NCI-H510A (cell line): ENCODE measurements at places on chromosomes 7 and 10.
A peak's percentile ranks its signal among the peaks of the same experiment; 100 is the strongest.

- DNase-seq: no peak
Measured at GRCh38 chr7:35869810-35870209, 69.0 kb downstream of the SEPTIN7 start.

GRCh38 chr7:70072220-70072619, 473.9 kb downstream of the AUTS2 start:
- DNase-seq: peak; percentile 39

GRCh38 chr10:3647074-3647473, 137.9 kb downstream of the KLF6 start:
- no peak for DNase-seq

DNA sequence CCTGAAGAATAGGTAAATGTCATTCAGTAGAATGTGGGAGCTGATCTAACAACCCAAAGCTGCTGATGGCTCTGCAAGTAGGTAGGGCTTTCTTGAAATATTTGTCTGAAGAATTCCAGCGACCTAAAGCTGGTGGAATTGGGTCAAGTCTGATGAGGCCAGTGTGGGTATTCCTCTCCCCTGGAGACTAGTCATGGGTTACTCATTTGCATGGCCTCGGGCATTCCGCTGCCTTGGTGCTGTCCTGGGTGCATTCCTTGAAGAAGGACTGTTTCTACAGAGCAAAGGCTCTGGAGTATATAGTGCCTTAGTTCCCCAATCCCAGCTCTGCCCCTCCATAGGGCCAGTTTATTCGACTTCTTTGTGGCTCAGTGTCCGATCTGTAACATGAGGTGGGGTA, 19.2 kb downstream of the PDK4 start:
- no peak for DNase-seq

- no peak for DNase-seq
Measured at GRCh38 chr10:22683140-22683389, 31.3 kb downstream of the PIP4K2A start.

DNA sequence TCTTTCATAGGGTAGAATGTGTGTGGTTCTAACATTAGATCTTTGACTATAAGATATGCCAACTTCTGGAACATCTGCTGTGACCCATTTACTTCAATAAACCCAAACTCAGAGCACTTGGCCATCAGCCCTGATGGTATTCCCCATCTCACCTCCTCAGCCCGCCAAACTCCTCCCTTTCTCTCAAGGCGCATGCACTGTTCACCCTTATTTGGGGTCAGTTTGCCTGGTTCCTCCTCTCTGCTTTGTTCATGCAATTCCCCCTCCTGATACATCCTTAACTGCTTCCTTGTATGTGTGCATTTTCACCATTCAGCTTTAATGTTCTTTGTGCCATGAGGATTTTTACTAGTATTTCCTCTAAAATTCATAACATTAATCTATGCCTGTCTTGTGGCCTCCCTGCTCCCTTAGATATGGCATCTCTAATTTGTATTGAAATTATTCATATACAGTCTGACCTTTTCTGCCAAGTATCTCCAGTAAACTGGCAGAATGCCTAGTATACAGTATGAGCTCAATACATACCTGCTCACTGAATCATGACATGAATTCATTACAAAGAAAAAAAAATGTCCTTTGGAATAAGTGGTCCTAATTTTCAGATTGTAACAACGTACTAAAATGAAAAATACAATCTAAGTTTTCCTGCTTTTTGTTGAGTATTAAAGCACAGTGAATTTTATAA, 336.8 kb upstream of the IGFBP3 start:
- no peak for DNase-seq

DNA sequence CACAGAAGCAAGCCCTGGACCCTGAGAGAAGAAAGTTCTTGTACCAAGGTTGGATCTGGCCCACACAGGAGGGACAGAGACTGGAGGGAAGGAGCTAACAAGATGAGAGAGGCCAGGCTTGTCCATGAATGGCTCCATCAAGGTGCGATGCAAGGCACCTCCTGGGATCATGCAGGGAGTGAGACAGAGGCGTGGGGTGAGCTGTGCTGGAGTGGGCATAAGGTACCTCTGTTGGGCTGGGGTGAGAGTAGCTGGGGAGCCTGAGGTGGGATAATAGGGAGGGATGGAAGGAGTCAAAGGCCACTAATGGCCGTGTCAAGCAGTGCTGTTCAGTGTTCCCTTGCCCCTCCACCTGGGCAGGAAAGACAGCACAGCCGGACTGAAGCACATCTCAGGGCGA, 9.9 kb downstream of the TMEM72 start:
- no peak for DNase-seq

DNA sequence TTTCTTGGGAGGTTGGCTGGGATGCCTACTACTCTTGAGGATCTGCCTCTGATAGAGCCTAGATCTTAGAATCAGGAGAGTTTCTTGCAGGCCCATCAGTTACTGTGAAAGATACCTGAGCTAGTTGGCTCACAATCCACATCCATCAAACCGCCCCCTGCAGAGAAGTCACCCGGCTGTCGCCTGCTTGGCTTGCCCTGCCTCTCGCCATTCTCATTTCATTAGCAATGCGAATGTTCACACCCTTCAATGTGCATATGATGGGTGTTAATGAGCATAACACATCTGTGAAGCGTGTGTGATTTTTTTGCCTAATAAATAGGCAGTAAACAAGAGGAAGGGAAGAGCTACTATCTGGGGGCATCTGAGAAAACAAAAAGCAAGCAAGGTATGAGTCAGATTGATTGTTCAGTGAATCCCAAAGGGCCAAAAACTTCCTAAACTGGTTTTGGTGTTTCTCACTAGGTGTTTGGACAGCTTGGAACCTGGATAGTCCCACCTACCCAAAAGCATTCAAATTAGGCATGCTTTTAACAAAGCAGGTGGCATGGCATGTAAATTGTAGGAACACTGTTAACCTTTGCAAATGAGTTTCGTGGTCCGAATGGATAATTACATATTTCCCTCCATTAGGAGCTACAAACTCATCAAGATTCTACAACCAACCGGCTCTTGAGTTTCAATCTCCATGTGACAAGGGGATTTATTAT, 272.3 kb upstream of the C7orf33 start:
- DNase-seq: no peak

GRCh38 chr7:27189295-27189996, 4.4 kb upstream of the HOXA11 start:
- no peak for DNase-seq

DNA sequence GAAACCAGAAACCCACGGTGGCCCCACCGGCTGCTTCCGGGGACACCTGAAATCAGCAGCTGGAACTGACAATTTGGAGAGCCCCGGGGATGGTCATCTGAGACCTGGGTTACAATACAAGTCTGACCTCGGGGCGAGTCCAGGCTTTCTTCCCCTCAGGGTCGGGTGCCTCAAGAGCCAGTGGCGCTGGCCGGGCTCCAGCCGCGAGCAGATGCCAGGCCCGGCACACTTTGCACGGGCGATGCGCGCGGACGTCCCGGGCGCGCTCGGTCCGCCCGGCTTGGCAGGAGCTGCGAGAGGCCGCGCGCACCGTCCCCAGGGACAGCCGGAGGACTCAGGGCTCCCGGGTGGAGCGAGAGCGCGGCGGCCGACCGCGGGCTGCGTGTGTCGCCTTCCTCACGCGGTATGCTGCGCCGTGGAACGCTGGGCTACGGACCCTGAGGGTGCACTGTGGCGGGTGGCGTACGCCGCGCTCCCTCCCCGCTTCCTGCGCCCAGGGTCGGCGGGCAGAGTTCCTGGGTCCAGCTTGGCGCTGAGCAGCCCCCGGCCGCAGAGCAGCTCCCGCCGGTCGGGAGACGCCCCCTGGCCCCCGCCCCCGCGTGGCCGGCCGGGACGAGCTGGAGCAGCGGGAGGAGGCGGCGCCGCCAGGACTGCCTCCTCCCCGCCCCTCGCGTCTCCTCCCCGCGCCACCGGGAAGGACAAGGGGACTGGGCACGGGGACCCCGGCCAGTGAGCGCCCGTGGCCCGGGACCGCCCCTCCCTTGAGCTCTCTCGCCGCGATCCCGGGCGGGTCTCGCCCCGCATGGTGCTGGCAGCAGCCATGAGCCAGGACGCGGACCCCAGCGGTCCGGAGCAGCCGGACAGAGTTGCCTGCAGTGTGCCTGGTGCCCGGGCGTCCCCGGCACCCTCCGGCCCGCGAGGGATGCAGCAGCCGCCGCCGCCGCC, at the start of gene RBM20:
TSS of gene RBM20 (plus strand) at position 684 of the 945 bp plus-strand sequence. CDS start at position 803, 119 bp downstream.
- peak; percentile 61 for DNase-seq

GRCh38 chr10:118913825-118914224, 115.7 kb upstream of the NANOS1 start:
- no peak for DNase-seq

DNA sequence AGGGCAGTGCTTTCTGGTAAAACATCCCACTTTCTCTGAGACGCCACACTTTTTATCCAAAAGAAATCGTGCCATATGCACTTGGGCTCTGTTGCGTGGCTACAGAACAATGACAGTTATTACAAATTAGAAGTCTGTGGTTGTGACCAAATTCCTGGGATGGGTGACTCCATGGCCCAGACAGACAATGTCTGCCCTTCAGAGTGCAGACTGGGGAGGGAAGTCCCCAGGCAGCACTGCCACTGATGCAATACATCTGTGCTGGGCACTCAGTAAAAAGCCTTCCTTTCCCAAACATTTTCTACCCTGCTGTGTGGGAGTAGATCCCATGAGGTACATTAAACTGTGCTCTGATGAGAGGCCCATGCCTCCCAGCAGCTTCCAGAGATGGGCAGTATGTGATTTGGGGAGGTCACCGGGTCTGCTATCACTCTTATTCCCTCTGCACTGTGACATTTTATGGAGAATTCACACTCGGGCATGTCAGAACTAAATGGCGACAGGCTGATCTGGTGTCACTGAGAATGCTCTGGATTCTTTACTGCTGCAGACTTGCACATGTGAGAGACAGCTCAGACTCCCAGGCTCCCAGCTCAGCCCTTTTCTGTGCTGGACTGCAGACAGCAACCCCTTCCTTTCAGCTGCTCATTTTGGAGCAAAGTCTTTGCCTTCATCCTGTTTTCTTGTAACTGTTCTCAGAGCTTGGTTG, 243.5 kb upstream of the ZNF32 start:
- no peak for DNase-seq

DNA sequence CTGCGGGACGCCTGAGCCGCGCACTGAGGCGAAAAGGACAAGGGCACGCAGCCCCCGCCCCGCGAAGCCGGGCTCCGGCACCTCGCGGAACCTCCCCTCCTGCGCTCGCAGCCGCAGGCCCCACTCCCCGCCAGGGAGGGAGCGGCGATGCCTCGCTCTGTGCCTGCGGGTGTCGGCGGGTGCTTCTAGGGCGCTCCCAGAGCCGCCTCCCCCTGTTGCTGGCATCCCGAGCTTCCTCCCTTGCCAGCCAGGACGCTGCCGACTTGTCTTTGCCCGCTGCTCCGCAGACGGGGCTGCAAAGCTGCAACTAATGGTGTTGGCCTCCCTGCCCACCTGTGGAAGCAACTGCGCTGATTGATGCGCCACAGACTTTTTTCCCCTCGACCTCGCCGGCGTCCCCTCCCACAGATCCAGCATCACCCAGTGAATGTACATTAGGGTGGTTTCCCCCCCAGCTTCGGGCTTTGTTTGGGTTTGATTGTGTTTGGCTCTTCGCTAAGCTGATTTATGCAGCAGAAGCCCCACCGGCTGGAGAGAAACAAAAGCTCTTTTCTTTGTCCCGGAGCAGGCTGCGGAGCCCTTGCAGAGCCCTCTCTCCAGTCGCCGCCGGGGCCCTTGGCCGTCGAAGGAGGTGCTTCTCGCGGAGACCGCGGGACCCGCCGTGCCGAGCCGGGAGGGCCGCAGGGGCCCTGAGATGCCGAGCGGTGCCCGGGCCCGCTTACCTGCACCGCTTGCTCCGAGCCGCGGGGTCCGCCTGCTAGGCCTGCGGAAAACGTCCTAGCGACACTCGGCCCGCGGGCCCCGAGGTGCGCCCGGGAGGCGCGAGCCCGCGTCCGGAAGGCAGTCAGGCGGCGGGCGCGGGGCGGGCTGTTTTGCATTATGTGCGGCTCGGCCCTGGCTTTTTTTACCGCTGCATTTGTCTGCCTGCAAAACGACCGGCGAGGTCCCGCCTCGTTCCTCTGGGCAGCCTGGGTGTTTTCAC, 519 bp downstream of the ITGB8 start:
- DNase-seq: peak; percentile 76

GRCh38 chr7:81430761-81431160, 339.1 kb downstream of the HGF start:
- no peak for DNase-seq

GRCh38 chr7:73577627-73578341, 595 bp downstream of the TBL2 start:
- DNase-seq: no peak

- DNase-seq: no peak
Measured at GRCh38 chr10:72796042-72796441, 97.5 kb upstream of the OIT3 start.

DNA sequence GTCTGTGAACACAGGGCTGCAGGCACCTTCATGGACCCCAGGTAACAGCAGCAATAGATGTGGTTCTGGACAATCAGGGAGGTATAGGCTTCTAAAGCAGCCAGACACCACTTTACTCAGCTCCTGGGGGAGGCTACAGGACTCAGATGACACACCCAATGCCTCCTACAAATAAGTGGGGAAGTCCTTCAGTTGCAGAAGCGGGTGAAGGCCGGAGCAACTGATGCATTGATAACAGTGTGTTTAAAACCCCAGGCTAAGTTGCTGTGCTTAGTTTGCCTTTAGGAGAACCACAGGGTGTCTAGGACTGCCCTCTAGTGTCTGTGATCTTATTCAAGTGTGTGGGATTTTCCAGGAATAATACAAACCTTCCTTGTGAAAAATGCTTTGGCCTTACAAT, 5.9 kb upstream of the ITGA8 start:
- no peak for DNase-seq

DNA sequence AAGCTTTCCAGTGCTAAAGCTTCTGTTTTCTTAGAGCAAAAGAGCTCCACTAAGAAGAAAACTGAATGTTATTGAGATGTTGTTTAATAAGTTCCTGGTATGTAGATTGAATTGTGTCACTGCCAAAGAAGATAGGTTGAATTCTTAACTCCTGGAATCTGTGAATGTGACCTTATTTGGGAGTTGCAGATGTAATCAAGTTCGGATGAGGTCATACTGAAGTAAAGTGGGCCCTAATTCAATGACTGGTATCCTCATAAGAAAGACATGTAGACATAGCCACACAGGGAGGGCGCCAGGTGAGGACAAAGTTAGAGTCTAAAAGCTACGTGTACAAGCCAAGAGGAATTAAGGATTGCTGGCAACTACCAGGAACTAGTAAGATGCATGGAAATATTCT, 732.1 kb upstream of the C7orf33 start:
- DNase-seq: no peak

DNA sequence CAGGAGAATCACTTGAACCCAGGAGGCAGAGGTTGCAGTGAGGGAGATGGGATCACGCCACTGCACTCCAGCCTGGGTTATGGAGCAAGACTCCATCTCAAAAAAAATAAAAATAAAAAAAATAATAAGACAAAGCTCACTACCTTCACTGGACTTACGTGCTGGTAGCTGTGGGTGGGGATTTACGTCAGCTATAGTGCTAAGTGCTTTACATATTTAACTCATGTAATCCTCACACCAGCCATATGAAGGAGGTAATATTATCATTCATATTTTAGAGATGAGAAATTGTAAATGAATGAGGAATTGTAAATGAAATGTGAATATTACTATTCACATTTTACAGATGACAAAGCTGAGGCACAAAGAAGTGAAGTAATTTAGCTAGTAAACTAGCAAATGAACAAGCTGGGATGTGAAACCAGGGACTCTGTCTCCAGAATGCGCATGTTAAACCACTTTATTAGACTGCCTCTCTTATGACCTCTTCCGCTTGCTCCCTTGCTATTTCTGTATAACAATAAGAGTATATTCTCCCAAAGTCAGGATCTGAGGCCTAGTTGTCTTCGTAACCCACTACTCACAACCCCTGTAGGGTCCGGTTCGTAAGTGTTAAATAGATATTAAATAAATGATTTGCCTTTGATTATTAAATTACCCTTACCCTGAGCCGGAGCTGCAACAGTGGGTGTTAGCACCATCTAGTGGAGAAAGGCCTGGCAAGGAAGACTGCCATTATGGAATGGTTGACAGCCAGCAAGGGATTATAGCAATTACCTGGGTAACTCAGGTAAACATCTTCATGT, 70.2 kb downstream of the HTR7 start:
- peak; percentile 20 for DNase-seq
